ENCODE measurements at places on chromosomes 6 and 20.

- no peak for DNase-seq
Observed at GRCh38 chr6:12507636-12508035, 208.9 kb upstream of the PHACTR1 start.

DNA sequence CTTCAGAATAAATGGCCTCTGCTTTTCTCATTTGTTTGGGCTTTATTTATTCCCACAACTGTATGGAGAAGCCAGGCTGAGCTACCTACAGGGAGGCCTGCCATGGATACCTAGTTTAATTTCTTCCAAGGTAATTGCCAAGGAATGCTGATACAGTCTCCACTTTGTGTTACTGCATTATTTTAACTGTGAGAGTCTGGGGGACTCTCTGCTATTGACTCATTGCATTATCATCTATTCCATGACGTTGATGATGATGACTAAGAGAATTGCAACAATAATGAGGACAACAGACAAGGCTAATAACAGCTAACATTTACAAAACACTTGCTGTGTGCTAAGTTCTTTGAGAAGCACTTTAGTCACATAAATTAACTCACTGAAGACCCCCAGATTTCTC, 88.3 kb upstream of the COL21A1 start:
- DNase-seq, result no peak

DNA sequence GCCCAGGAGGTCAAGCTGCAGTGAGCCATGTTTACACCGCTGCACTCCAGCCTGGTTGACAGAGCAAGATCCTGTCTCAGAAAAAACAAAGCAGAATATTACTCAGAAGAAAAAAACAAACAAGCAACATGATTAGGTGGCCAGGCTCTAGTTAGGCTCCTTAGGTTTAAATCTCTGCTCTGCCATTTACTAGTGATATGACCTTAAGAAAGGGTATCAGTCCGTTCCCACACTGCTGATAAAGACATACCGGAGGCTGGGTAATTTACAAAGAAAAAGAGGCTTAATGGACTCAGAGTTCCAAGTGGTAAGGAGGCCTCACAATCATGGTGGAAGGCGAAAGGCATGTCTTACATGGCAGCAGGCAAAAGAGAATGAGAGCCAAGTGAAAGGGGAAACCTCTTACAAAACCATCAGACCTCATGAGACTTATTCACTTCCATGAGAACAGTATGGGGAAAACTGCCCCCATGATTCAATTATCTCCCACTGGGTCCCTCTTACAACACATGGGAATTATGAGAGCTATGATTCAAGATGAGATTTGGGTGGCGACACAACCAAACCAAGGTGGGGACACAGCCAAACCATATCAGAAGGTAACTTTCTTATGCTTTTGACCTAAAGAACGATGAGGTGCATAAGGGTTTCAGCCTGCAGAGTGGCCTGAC, 2.4 kb upstream of the LTV1 start:
- DNase-seq, result no peak

DNA sequence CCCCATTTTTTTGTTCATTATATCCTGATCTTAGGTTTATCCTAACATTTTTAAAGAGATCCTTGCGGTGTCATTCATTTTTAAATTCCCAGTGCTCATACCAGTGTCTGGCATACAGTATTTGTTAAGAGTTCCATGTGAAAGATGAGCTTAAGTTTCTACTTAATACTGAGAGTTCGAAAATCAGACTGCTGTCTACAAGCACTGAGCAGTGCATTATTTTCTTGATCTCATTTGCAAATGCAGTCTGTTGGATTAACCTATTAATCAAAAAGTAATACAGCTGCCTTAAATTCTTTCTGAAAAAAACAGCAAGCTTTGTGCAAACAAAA, 663 bp downstream of the COQ3 start:
- DNase-seq, result no peak

DNA sequence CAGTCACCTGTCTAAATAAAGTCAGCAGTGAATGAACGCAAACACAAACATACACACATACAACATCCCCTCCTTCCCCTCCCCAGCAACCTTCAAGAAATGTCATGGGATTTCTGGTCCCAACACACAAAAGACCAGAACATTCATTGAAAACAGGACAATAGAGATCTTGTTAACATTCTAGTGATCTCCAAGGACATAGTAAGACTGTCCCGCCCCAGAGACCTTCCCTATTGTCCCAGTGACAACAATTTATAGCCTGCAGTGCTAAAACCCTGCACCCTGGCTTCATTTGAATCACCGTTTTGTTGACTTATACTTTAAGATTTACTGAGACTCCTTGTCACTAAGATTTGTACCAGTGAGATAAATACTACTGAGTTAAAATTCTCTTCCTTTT, 143.9 kb upstream of the NOX3 start:
- DNase-seq, result no peak

- no peak for DNase-seq
Observed at GRCh38 chr20:380763-381580, 412 bp downstream of the TRIB3 start.

DNA sequence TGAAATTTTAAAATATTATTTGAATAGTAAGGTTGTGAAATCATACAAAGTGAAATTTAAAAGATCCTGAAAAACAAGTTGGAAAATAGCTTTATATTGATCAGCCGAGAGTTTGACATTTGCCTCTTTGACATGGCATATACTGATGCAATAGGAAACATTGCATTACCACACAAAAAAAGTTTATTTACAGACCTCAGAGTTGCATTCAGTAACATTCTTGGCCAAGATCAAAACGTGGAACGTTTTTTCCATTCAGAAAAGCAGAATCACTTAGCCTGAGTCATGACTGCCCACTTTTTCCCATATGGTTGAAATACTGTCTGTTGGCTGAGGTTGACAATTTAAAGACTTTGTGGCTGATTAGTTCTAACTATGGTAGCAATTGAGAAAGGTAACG, 55.1 kb upstream of the BACH2 start:
- no peak for DNase-seq

GRCh38 chr6:112150363-112150762, 63.0 kb downstream of the FAM229B start:
- DNase-seq, result peak; percentile 69

DNA sequence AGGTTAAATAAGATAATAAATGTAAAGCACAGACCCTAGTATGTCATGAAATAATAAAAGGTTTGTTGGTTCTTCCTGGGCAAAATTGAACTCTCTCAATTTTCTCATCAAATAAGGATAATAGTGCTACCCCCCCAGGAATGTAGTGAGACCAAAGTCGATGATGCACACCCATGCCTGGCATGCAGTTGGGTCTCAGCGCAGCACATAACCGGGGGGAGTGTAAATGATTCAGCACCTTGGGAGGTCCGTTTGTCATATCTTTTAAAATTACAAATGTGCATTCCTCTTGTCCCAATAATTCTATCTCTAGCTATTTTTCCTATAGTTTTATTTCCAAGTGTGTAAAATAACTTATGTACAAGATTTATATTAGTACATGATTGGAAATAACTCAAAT, 31.3 kb upstream of the CCDC167 start:
- DNase-seq, result no peak

- DNase-seq, result no peak
Observed at GRCh38 chr6:100267721-100268123, 197.0 kb downstream of the SIM1 start.

DNA sequence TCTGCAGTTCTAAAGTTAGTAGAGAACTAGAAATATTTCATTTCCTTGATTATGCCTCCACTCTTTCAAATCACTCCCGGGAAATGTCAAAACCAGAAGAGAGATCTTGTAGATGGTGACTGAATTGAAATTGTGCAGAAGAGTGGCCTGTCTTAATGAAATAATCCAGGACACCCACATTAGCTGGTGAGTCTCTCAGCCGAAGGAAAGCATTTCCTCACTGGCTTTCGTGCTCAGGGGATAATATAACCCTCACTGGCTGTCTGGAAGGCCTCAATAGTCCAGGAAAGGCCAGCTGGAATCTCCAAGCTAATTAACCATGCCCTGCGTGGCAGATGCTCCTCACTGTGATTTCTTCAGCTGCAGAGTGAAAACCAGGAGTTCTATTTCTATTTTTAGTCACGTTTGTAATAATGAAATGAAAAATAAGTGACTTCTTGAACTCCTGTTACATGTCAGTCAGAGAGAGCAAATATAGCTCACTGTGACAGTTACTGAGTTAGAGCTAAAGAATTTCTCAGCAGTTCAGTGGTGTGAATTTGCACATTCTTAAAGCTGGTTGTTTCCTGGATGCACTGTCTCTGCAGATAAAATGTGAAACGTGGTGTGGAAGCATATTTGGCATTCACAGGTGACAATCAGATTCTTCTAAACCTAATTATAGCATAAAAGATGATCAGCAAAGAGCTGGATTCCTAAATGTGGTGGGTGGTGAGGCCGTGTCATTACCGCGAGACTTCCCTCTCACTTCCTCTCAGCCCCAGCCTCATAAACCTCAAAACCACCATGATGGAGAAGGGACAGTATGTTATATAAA, 211.7 kb downstream of the LMBRD1 start:
- DNase-seq, result peak; percentile 36

GRCh38 chr6:158019416-158019815, 37.8 kb downstream of the SYNJ2 start:
- no peak for DNase-seq

DNA sequence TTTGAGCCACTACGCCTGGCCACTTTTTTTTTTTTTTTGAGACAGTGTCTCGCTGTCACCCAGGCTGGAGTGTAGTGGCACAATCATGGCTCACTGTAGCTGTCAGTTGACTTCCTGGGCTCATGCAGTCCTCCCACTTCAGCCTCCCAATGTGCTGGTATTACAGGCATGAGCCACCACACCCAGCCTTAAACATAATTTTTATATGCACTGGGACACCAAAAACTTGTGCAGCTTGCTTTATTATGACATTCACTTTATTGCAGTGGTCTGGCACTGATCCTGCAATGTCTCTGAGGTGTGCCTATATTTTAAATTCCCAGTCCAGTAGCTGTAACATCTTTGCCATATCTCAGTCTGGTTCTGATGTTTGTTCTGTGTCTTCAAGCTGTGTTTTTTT, 34.7 kb downstream of the KAT14 start:
- DNase-seq, result no peak

- no peak for DNase-seq
Observed at GRCh38 chr6:101879782-101880181, 486.3 kb downstream of the GRIK2 start.

- DNase-seq, result no peak
Observed at GRCh38 chr6:131910219-131910589, 41.0 kb downstream of the CCN2 start.

GRCh38 chr6:3260772-3261517, 2.2 kb downstream of the PSMG4 start:
- no peak for DNase-seq

GRCh38 chr6:74785236-74785635, 420.6 kb downstream of the COL12A1 start:
- DNase-seq, result no peak

DNA sequence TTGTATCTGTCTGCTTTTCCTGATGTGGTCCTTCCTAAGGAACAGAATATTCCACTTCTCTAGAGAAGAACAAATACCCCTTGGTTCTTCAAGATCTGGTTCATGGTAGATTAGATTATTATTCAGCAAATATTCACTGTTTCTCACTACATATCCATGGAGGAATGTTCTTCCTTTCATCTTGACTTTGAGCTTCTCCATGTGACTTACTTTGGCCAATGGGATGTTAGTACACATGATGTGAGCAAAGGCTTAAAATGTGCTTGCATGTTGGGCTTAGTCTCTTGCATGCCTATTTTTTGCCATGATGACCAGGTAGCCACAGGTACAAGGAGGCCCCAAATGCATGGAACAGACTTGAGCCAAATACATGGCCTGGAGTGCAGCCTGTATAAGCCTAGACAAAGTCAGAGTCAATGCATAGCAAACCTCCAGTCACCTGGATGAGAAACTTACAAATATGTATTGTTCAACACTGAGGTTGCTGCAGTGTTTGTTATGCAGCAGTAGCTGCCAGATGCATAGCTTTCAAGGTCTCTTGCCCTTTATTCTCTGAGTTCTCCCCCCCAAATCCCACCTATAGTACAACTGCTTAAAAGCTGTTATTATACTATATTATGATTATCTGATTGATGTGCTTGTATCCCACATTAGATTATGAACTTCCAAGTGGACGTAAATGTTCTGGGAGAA, 50.0 kb upstream of the CHD6 start:
- DNase-seq, result no peak

DNA sequence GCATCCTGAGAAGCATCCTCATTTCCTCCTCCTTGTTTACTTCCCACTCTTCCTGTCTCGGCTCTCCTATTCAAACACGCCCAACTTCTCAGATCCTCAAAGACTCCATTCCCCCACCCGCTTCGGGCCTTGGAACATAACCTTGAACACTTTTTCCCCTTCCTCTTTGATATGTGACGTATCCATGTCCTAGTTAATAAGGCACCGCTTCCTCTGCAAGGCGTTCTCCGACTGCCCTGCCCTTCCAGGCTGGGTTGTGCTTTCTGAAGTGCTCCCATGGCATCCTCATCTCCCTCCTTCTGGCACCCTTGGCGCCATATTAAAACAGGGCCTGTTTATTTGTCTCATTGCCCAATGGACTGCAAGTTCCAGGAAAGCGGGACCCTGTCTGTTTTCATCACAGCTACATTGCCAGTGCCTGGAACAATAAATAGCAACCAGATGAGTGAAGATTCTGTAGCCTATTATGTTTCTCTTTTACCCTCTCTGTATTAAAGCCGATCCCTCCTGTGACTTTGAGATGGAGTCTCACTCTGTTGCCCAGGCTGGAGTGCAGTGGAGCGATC, 115.3 kb upstream of the TRAF3IP2 start:
- no peak for DNase-seq

- DNase-seq, result peak; percentile 33
Observed at GRCh38 chr20:20814685-20815084, 102.2 kb upstream of the RALGAPA2 start.

GRCh38 chr6:6925391-6926164, 182.2 kb upstream of the RREB1 start:
- no peak for DNase-seq

DNA sequence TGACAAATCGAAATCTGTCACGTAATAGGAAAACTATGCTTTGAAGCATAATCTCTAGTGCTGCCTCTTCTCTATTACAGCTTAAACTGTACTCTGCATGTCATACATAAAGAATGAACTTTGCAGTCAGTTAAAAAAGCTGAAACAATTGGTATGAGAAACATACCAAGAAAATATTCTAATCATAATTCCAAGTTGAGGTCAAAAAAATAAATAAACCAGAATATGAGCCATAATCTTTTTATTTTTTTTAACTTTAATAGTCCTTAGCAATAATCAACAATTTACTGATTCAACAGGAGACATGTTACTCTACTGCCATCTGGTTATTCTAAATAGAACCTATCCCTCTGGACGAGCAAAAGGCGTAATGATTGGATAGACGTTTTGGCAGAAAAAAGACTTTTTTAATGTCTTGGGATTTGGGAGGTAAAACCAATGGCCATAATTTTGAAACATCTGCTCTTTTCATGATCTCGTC, 224.4 kb upstream of the FLRT3 start:
- no peak for DNase-seq

GRCh38 chr6:39765508-39766065, 26.6 kb upstream of the DAAM2 start:
- DNase-seq, result no peak

Data from NCI-H524 treated with DMSO at 0.1 percent for 48 hours (cell line).